Naive thymus-derived CD8-positive, alpha-beta T cell (primary cell): ENCODE measurements at places on chromosomes 3 and 15. TPM values are rescaled to one million over a fixed set of nuclear protein-coding genes. Genes with fewer than 3 reads are reported as not detected.

Gene CGNL1
- not detected for total RNA-seq

GRCh38 chr3:154044671-154045070, 76.5 kb upstream of the ARHGEF26 start:
- no peak overlapping the region for H3K4me3 ChIP-seq
- no peaks in the 10 kb centered on the region for H3K4me1 ChIP-seq
- H3K27ac ChIP-seq: no peak overlapping the region
- H3K36me3 ChIP-seq: no peaks in the 10 kb centered on the region
- peaks cover 8% of the 10 kb centered on the region for H3K27me3 ChIP-seq

GRCh38 chr3:62824965-62825592, 50.1 kb downstream of the CADPS start:
- no peaks in the 10 kb centered on the region for H3K27me3 ChIP-seq
- no peak overlapping the region for H3K27ac ChIP-seq
- H3K4me1 ChIP-seq: no peaks in the 10 kb centered on the region
- DNase-seq: no peak
- no peaks in the 10 kb centered on the region for H3K36me3 ChIP-seq

GRCh38 chr3:46541835-46542234, 24.3 kb downstream of the LRRC2 start:
- peaks cover 15% of the 10 kb centered on the region for H3K4me1 ChIP-seq
- H3K27ac ChIP-seq: no peak overlapping the region
- no peak overlapping the region for H3K4me3 ChIP-seq
- H3K36me3 ChIP-seq: no peaks in the 10 kb centered on the region

- peak overlapping the region; percentile 63 for H3K27ac ChIP-seq
- H3K27me3 ChIP-seq: no peaks in the 10 kb centered on the region
- DNase-seq: no peak
- no peak overlapping the region for H3K4me3 ChIP-seq
These were observed 14.9 kb downstream of the SERPINI1 start for GRCh38 chr3:167750272-167750971.

DNA sequence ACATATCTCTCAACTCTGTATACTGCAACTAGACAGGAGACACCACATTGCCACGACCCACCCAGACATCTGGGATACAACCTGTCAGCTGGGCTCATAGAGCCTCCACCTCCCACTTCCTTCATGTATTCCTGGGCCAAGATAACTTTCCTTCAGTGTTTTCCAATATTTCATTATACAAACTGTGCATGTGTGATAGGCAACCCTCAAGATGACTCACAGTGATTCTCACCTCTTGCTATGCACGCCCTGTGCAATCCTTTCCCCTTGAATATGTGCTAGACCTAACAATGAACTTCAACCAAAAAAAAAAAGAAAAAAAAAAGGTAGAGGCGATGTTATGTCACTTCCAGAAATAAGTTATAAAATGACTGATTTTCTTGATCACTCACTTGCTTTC, 138.0 kb upstream of the ALCAM start:
- no peak overlapping the region for H3K4me3 ChIP-seq
- no peak overlapping the region for H3K27ac ChIP-seq
- peaks cover 3% of the 10 kb centered on the region for H3K27me3 ChIP-seq
- no peaks in the 10 kb centered on the region for H3K36me3 ChIP-seq
- DNase-seq: no peak
- no peaks in the 10 kb centered on the region for H3K4me1 ChIP-seq

- peaks cover 40% of the 10 kb centered on the region for H3K4me1 ChIP-seq
- H3K27me3 ChIP-seq: no peaks in the 10 kb centered on the region
- peak overlapping the region; percentile 39 for H3K4me3 ChIP-seq
- peak overlapping the region; percentile 53 for H3K27ac ChIP-seq
- peaks cover 69% of the 10 kb centered on the region for H3K36me3 ChIP-seq
These were observed 9.1 kb upstream of the NCKIPSD start for GRCh38 chr3:48694610-48695392.
